Mesangial cell (primary cell): ENCODE measurements at places on chromosomes 16 and 17. TPM values are rescaled to one million over a fixed set of nuclear protein-coding genes. Genes with fewer than 3 reads are reported as not detected.

Gene SULT1A3
- 2.8 and 7.6 TPM in 2 replicates for total RNA-seq

Gene XYLT1
- total RNA-seq: 2.8 and 5.5 TPM in 2 replicates

Gene ERAL1
- total RNA-seq: 71.6 and 117 TPM in 2 replicates

Gene DHRS7C
- not detected in 2 replicates for total RNA-seq

Gene PPL
- 2.0 and 23.8 TPM in 2 replicates for total RNA-seq

Gene CPD
- 31.0 and 169 TPM in 2 replicates for total RNA-seq

Gene PYCARD
- 37.3 and 88.6 TPM in 2 replicates for total RNA-seq
